ENCODE measurements at places on chromosomes 13 and 19.

DNA sequence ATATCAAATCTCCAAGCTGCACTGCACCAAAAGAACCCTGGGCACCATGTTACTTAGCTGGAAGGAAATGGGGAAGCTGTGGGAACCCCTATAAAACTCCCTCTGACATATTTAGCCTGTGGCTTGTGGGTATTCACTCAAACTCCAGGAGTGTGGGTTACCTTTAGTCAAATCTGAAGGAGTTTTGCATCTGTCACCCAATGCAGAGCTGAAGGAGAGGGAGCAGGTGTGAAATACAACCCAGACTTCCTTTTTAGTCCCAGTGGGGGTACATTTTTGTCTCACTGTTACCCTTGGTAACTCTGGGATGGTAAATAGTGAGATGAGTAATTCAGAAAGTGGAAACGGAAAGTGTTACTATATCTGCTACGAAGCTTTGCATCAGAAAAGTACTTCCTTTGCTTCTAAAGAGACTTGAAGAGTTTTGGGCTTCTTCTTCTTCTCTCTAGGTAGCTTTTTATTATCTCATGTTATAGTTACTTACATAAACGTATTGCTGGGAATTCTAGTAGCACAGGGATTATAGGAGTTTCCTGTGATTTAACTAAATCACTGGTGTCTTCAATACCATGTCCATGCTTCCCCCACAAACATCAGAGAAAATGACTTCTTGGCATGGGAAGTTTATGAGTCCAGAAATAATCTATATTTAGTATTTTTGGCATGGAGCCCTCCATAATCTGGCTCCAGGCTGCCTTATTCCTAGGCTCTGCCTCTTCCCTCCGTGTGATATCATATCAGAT lies 105.9 kb downstream of the AKAP11 start:
- DNase-seq: no peak

DNA sequence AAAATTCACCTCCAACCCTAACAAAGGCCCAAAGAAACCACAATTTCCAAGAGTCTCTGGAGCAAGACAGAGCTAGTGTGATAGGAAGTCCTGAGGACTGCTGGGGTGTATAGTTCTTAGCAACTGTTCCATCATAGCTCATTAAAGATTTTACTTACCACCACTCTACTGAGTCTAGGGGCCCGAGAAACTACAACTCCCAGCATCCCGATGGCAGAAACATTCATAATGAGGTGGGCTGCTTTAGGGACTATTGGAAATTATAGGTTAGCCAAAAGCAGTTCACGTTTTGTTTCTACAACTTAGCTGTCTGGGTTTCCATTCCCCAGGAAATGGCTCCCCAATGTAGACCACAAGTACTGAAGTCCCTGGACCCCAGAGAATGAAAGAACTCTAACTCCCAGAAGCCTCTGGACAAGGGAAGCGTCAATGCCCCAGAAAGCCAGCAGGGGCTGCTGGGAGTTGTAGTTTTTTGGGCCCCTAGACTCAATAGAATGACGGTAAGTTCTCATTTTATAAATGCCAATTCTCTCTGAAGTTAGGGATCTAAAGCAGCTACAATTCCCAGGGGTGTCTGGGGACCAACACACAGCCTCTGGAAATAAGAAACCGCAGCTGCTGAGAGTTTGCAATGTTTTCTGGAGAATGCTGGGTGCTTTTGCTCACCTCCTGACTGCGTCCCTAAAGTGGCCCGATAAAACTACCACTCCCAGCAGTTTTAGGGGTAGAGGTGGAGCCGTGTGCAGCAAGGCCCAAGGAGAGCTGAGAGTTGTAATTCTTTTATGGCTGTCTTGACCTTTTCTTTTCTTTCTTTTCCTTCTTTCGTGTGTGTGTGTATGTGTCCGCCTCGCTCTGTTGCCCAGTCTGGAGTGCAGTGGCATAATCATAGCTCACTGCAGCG lies 11.1 kb downstream of the FTL start:
- DNase-seq: no peak

DNA sequence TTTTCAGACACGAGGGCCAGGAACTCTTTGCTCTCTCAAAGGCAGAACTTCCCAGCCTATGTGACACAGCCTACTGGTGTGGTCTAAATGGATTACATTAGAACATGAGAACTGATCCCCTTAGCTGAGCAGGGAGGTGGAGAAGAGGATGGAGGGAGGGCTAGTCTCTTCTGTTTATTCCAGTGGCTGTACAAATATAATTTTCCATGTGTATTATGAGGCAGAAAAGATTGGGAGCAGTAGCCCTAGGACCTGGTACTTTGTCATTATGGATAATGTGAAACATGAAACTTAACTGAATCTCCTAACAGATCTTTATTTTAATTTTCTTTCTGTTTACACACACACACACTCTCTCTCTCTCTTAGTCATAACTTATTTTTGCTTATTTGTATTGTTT lies 82.1 kb downstream of the WDFY2 start:
- DNase-seq: no peak

GRCh38 chr19:53332484-53332883 lies 1.1 kb upstream of the ZNF845 start:
- no peak for DNase-seq

DNA sequence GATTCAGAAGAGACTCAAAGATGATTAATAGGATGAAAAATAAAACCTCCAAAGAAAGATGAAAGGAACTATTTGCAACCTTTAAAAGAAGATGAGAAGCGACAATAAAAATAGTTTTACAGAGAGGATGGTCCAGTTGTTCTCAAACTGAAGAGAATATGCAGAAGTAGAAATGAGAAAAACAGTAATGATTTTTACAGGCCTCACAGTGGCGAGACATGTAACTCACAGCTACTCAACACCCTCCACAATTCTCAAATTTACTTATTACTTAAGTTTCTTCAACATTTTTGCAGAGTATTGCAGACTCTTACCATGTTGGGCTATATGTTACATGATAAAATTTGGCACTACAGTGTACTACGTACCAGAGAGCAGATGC lies 20.8 kb downstream of the NUFIP1 start:
- DNase-seq: no peak

DNA sequence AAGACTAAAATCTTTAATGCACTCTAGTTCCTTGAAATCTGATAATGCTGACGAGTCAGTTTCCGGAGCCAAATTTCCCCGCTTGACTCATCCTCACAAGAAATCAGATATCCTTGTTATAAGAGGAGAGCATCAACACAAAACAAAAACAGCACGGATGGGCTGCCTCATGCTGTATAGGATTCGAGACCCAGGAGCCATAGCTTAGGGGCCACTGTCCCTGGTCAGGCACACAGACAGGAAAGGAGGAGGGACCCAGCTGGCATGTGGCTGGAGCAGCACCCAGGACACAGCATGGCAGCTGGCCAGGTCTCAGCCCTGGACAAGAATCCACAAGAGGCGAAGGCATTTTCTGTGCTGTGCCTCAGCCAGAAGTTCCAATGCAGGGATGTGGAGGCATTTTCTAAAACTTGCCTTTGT lies 110.2 kb upstream of the SPATA13 start:
- no peak for DNase-seq
